ENCODE measurements at places on chromosomes 2 and 18.

DNA sequence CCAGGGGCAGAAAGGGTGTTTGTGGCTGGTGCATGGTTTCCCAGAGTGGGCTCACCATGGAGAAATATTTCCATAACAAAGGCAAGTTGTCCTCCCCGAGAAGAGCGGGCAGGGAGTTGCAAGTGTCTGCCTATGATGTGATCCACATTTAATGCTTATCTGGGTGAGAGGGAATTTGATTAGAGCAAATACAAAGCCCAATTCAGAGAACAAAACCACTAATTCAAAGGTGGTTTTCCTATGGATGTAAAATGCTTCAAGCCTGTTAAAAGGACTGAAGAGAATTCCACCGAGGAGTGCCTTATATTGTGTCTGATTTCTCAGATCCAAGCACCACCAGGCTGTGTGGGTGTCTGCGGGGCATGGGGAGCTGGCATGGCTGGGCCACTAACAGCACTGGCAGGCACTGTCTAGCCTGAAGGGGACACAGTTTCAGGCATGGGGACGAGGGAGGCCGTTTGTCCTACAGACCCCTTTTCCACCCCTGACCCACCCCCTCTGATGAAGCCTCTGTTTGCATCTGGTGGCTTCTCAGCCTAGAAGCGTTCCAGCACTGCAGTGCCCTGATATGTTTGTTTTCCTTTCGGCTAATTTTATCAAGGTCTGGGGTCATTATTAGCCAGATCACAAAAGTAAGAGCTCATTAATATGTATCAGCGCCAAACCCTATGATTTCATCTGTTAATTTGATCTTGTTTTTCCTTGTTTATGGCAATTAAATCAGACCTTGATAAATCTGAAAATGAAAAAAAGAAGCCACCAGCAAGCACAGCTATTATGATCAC, 357.3 kb downstream of the HRH4 start:
- no peak for DNase-seq

DNA sequence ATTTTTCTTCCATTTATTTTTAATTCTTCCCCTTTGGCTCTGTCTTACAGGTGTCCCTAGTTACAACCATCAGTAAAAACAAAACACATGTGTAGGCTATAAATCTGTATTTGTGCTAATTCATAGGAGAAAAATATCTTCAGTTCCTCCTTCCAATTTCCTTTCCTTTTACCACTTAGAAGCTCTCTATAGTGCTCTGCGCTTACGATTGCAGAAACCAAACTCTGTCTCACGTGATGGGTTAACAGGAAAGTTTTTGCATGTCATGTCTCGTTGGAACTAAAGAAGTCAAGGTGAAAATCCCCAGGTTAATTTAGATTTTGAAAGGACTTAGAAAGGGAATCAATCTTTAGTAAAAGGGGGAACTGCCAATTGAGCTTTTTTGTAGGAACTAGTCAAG, 1390.5 kb upstream of the ZEB2 start:
- no peak for DNase-seq

- no peak for DNase-seq
Observed at GRCh38 chr2:85937069-85937439, 48.3 kb upstream of the ST3GAL5 start.

DNA sequence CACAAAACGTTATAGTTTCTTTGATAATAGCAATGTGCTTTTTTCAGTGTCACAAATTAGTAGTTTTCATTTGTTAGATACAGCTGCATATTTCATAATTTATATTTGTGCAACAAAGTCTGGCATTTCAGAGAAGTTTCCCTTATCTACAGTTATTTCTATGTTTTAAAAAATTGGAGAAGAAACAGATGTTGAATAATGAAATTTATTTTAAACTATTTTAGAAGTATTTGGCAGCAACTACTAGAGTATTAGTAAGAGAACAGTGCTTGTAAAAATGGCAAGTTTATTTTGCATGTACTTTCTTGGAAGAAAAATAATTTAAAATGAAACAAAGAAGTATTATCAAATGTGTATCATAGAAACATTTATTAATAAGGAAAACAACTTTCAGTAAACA, 68.6 kb upstream of the COL5A2 start:
- DNase-seq, result no peak

- DNase-seq, result no peak
Observed at GRCh38 chr2:41004700-41005099, 552.8 kb upstream of the SLC8A1 start.

DNA sequence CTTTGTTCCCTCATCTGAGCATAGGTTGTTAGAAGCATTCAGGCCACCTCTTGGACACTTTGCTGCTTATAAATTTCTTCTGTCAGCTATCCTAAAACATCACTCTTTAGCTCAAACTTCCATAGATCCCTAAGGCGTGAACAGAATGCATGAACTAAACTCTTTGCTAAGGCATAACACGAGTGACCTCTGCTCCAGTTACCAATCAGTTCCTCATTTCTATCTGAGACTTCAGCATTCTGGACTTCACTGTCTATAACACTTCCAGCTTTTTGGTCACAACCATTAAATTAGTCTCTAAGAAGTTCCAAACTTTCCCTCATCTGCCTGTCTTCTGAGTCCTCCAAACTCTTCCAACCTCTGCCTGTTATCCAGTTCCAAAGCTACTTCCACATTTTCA, 8.3 kb upstream of the VWA3B start:
- DNase-seq, result no peak

DNA sequence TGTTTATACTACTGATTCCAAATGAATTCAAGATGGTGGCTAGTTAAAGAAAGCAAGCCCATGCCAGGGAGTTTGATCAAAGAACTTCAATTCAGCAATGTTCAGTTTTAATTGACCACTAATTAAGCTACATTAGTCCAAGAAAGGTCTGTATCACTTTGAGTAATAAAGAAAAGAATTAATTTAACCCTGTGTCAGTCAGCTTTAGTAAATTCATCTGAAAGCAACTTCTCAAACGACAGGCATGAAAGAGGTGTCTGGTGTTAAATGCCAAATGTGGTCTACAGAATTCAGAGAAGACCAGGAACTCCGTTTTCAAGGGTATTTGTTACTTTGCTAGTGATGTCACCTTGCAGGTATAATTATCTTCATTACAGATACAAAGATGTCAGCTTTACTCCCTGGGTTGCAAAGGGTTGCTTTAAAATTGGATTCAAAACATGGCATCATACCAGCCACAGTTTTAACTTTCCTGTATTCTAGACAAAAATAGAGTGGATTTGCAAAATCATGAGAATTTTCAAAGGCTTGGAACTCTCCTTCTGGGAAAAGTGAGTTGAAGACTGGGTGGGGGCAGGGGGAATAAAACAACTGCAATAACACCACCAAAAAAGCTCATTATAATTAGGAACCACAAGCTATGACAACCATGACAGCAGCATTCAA, 281.5 kb downstream of the TCF4 start:
- no peak for DNase-seq

- no peak for DNase-seq
Observed at GRCh38 chr2:186595219-186595618, 5.4 kb downstream of the ITGAV start.

DNA sequence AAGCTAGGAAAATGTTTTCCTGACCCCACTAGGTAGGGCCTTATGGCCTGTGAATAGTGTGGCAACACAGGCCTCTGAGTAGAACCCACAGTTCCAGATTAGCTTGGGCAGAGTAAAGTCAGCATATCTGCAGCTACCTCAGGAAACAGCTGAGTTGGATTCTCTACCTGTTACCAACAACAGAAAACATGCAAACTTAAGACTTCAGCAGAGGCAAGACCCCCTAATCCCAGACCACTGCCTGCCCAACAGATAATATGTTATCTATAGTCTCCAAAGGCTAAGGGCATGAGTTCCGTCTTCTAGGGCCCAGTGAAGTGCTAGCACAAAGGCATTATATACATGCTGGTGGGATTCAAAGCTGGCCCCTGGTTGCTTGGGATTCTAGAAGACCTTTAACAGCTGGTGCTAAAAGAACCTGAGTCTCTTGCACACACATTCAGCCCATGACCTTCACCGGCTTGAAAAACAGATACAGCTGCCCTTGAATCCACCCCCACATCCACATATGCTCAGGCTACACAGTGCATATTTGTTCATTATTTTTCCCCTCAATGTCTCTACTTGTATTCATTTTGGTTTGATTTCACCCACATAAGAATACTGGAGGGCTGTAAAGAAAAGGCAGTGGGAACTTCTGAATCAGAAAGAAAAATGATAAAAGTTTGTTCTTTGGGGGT, 13.5 kb upstream of the UBXN4 start:
- no peak for DNase-seq

DNA sequence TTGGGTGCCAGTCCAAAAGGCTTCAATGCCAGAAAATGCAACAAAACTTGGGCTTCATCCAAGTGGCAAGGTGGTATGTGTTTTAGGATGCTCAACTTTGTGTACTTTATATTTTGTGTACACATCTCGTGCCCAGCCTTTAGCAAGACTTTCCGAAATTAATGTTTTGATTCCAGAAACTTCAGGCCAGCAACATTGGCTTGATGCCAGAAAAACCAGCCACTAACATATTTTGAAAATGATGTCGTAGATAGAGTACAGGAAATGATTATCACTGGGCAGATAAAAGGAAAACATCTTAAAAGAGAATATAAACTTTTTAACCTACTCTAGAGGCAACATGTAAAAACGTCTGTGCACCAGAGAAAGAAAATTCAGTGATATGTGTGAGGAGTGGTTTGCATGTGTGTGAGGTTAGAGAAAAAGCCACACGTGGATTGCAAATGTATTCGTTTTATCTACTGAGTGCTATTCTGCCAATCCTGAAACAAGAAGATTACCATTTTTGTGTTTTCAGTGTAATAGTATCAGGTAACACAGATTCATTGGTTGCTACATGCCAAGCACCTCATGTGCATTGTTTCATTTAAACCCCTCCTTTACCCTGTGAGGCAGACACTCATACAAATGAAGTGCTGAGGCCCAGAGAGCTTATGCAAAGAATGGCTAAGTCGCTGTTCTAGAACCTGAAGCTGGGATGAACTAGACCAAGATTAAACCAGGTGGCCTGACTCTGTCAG, 264.8 kb downstream of the C1D start:
- DNase-seq, result peak; percentile 11

- DNase-seq, result no peak
Observed at GRCh38 chr2:45908316-45909170, 257.1 kb downstream of the PRKCE start.

DNA sequence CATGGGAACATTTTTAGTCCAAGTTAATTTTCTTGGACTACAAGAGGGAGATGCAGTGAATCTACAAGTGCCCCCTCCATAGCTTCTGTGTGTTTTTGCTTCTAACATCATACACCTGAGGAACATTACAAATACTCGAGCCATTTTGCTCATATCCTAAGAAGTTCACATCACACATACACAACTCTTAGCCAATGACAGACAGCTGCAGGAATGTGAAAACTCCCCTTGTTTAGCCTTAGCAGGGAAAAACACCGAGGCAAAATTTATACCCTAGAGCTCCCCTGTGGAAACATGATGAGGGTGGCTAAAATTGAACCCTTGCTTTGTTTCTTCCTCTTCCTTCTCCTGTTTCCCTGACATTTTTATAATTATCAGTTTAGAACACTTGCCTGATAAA, 928.3 kb upstream of the NRXN1 start:
- DNase-seq, result no peak

DNA sequence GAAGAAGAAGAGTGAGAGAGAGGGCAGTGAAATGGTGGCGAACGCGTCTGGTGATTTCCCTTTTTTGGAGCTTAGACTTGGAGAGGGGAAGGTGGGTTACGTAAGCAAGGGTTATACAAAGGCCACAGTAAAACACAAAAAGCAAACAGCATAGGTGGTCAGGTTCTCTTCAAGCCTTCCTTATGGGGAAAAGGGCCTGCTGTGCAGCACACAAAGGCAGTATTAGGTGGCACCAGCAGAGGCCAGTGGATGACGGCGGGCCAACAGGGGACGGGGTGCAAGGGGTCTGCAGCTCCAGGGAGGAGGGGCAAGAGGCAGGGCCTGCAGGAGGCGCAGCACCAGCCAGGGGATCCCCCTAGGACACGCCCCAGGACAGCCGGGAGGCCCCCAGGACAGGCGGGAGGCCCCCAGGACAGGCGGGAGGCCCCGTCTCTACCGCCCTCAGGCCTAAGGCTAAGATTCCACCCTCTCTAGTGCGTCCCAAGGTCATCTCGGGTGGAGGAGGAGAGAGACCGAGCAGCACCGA, 32.6 kb upstream of the NPC1 start:
- no peak for DNase-seq

GRCh38 chr2:52402128-52402527, 1365.5 kb upstream of the CHAC2 start:
- DNase-seq, result no peak

DNA sequence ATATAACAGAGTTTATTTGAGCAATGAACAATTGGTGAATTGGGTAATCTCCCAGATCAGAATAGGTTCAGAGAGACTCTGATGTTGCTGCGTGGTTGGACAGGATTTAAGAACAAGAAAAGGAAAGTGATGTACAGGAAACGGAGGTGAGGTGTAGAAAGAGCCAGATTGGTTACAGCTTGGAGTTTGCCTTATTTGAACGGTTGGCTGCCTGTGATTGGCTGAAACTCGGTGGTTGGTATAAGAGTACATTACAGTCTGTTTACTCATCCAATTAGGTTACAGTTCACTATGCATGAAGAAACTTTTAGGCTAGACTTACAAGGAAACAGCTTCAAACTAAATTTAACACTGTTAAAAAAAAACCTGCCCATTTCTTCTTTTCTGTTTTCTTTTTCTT, 68.0 kb upstream of the CABLES1 start:
- no peak for DNase-seq

- no peak for DNase-seq
Observed at GRCh38 chr2:240538031-240538780, 19.6 kb downstream of the ANKMY1 start.

- no peak for DNase-seq
Observed at GRCh38 chr2:10331027-10331701, 28.5 kb downstream of the HPCAL1 start.

- no peak for DNase-seq
Observed at GRCh38 chr2:207230261-207231105, 64.7 kb upstream of the KLF7 start.

DNA sequence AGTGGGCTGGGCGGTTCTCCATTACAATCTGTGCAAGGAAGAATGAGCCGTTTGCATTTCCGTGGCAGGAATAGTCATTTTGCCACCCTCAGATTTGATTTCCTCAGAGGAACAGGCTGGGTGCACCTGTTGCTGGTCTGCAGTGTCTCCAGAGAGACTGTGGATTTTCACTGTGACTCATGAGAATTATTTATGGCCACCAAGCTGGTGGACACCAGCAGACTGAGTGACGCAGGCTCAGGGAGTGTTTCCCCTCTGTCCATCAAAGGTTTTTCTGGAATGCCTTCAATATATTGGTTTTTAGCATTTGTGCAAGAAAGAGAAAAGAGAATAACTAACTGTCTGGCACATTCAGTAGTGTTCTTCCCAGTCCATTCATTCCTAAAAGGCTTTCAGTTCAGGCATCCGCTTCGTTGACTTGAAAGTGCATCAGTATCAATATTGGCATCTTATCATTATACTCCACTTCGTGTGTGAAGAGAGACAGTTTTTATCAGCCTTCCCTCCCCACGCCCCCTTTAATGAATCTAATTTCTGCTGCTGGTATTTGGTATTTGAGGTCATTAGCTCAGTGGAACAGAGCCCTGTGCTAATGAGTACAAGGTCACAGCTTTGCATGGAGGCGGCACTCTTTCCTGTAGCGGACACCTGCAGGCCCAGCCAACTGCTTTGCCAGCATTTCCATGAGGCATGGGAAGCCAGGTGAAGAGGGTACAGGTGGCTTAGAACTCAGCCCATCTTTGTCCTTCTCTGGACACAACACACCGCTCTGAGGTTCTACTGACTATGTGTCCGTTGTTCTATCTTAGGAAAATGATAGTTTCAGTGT, 39.9 kb downstream of the PRKCE start:
- no peak for DNase-seq

All from NCI-H526 treated with DMSO at 0.1 percent for 48 hours (cell line).